IPS DF 19.7 (cell line): ENCODE measurements at places on chromosomes 16 and 17.

DNA sequence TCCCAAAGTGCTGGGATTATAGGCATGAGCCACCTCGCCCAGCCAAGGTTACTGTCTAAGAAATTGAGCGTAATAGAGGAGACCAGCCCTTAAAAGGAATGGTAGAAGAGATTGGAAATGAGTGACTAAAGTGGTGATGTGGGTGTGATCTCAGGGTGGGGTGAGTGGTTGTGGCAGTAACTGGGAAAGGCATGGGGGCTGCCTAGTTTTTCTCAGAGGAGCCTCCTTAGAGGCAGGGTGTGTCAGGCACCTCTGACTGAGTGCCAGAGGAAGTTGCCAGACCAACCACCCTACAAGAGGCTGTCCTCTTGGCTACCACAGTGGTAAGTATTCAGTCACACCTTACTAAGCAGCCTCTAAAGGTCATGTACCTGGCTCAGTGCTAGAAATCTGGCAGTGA lies 8.9 kb downstream of the DUS2 start:
- no peak for DNase-seq

DNA sequence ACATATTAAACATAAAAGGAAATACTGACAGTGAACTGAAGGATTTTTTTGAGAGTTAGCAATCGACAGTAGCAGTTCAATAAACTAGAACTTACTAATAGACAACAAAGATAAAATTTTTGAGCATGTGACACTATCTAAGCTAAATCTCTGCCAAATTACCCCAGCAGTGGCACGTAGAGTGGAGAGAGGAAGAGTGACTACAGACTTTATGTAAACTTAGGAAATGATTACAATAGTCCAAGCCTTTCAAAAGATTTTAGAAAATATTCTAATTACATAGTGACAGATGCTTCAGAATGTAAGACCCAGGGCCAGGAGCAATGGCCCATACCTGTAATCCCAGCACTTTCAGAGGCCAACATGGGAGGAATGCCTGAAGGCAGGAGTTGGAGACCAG lies 52.4 kb downstream of the CFDP1 start:
- DNase-seq = no peak

- no peak for DNase-seq
Measured at GRCh38 chr17:66002063-66002585, 189.8 kb downstream of the CEP112 start.

DNA sequence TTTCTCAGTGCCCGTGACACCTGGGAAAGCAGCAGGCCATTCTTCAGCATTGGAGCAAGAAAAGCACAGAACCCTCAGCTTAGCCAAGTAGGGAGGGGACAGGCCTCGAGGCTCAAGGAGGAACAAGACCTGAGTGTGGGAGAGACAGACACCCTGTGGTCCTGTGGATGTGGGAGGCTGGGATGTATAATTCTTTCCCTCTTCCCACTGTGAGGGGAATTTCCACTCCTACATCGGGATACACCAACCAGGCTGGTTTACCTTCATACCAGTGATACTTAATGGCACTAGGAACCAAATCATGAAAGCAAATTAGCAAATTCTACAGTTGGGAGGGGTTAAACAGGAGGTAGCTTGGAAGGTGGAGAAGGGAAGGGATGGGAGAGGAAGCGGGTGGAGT lies 41.7 kb downstream of the LYRM1 start:
- no peak for DNase-seq

GRCh38 chr17:82272495-82273326 lies 789 bp downstream of the CSNK1D start:
- no peak for DNase-seq
